ENCODE measurements at places on chromosomes 4 and X.

DNA sequence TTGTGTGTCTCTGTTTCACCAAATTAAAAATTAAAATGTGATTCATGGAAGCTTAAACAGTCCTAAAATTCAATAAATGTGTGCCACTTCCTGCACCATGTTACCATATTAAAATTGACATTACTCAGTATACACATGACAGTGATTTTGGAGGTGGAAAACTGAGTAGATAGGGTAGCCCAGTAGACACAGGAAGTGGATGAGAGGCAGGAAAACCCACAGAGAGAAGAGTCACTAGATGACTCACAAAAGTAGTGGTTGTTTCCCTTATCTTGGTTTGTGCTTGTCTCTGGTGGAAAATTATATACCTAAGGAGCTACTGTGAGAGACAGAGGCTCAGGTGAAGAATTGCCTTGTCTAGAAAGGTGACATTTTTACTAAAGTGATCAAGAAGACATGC lies 375.8 kb upstream of the CXorf51B start:
- DNase-seq = no peak

DNA sequence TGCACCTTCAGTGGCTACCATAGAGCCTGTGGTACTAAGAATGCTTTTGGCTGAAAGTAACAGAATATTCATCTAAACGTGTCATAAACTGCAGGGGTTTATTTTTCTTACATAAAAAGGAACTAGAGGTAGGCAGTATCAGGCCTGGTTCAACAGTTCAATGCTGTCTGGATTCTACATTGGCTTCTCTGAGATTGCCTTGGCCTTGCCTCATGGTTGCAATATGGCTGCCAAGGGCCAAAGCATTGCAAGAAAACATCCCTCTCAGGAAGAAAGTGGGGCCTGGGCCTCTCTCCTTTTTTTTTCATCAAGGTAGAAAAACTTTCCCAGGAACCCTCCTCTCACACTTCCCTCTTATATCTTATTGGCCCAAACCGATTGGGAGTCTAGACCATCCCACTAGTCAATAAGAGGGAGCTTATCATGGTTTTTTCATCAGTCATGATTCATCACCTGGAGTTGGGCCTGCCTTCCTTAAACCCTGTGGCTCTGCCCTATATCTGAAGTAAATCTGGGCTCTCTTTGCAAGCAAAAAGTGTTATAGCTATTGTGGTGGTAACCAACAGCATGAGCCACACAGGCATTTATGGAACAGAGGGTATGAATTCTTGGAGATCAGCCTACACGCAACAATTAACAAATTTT lies 1.8 kb upstream of the DOCK11 start:
- no peak for DNase-seq

- DNase-seq = no peak
Measured at GRCh38 chr4:62601737-62602136, 1401.6 kb downstream of the ADGRL3 start.

- DNase-seq = no peak
Measured at GRCh38 chrX:8346060-8346459, 118.6 kb upstream of the VCX3B start.

DNA sequence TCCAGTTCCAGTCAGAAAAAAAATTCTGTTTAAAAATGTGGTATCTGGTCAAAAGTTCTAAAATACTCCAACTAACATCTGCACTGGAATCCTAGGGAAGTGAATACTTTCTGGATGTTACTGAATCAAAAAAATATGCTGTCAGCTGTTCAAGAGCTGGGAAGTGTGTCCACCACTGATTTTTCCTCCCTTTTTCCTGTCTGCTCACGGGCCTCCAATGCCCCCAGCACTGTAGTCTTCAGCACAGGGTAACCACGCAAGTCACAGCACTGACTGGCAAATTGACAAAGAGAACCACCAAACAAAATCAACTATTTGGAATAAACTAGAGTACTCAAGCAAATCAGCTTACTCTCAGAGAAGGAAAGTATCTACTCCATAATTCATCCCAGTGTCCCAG lies 9.9 kb downstream of the VEGFC start:
- DNase-seq = no peak

- no peak for DNase-seq
Measured at GRCh38 chrX:39309721-39310152, 508.5 kb downstream of the MID1IP1 start.

- DNase-seq = no peak
Measured at GRCh38 chrX:104330966-104331365, 76.2 kb upstream of the ESX1 start.

DNA sequence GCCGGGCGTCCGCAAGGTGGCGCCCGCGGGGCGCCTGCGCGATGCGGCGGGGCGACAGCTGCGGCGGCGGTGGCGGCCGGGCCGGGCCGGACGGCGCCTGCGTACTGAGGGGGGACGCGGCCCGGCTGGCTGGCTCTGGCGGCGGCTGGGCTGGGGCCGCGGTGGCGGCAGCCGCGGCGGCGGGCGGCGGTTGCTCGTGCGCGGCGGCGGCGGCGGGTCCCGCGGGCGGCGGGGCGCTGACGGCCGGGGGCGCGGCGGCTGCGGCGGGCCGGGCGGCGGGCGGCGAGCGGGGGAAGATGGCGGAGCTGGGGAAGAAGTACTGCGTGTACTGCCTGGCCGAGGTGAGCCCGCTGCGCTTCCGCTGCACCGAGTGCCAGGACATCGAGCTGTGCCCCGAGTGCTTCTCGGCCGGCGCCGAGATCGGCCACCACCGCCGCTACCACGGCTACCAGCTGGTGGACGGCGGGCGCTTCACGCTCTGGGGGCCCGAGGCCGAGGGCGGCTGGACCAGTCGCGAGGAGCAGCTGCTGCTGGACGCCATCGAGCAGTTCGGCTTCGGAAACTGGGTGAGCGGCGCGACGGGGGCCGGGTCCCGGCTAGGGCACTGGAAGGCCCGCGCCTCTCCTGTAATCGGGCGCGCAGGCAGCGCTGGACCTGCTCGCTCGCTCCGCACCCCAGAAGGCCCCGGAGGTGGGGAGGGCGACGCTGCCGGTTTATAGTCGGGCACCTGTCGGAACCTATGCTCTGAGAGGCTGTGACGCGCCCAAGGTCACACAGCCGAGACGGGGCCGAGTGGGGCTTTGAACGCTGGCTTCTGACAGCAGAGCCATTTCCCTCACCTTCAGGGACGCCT lies at the start of gene TADA2B:
TADA2B (plus strand) TSS at position 89 of the 853 bp plus-strand sequence; CDS start at position 297, 208 bp downstream.
- no peak for DNase-seq

DNA sequence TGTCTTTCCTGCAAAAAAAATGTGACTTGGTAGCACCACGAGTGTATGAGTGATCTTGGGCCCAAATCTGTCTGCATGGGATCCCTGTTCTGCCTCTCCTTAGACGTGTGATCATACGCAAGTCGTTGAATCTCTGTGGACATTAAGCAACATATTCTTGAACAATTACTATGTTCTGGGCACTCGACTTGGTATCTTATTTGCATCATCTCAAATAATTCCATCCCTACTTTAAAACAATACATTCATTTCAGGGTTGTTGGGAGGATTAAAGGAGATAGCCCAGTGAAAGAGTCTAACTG lies 145.4 kb upstream of the CPEB2 start:
- no peak for DNase-seq

GRCh38 chr4:7704091-7704490 lies 235.6 kb downstream of the AFAP1 start:
- DNase-seq = no peak

DNA sequence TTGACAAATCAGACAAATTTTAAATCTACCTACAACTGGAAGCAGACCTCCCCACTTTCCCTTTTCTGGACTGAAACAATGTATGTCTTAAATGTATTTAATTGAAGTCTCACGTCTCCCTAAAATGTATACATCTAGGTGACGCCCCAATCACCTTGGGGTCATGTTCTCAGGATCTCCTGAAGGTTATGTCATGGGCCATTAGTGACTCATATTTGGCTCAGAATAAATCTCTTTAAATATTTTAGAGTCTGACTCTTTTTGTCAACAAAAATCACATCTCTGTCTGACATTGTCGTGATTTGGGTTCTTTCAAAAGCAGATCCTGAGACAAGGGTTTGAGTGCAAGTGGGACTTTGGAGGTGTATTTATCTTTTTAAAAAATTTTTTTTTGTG lies 26.2 kb upstream of the BOD1L1 start:
- no peak for DNase-seq

GRCh38 chr4:52588771-52589591 lies 70.1 kb downstream of the USP46 start:
- DNase-seq = no peak

GRCh38 chr4:61864286-61864685 lies 664.2 kb downstream of the ADGRL3 start:
- DNase-seq = no peak

- no peak for DNase-seq
Measured at GRCh38 chr4:113383111-113383785, 333.8 kb downstream of the ANK2 start.

- no peak for DNase-seq
Measured at GRCh38 chrX:100931218-100931924, 2.7 kb upstream of the XKRX start.

- no peak for DNase-seq
Measured at GRCh38 chr4:47930971-47931804, 16.8 kb upstream of the NFXL1 start.

- DNase-seq = no peak
Measured at GRCh38 chr4:172866421-172866820, 302.2 kb upstream of the GALNT7 start.

DNA sequence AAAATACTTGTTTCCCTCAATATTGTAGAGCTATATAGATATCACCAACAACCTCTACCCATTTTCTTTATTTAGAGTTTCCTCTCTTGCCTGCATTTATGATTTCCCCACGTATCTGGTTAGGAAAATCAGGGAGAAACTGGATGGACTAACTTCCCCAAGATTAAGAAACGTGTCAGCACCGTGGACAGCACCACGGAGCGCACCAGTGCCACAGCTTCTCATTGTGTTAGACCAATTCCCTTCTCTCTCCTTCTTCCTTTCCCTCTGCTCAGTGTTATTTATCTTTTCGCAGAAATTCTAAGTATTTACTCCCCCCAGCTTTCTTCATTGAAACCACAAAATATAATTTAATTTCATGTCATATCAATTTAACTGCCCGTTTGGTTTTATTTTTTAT lies 568.6 kb upstream of the BOD1L1 start:
- no peak for DNase-seq

DNA sequence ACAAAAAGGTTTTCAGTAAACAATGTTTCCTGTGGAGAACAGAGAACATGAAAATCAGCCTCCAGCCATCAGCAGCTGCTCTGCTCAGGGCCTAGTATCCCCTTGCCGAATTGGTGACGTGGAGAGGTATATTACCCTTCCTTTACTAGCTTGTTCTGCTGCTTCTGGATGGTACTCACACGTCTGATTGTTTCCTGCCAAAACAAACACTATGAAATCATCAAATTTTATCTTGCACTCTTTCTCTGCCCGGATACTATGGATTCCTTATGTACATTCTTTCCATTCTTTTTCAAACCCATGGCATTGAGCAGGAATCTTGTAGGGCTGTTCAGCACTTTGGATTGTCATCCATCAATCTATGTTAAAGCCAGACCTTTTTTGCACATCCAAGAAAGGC lies 18.8 kb upstream of the METAP1 start:
- DNase-seq = no peak

GRCh38 chr4:40986375-40986774 lies 228.0 kb downstream of the APBB2 start:
- DNase-seq = no peak

GRCh38 chr4:173958445-173958844 lies 325.0 kb downstream of the FBXO8 start:
- no peak for DNase-seq

GRCh38 chr4:10093801-10094552 lies 22.6 kb downstream of the WDR1 start:
- DNase-seq = no peak

DNA sequence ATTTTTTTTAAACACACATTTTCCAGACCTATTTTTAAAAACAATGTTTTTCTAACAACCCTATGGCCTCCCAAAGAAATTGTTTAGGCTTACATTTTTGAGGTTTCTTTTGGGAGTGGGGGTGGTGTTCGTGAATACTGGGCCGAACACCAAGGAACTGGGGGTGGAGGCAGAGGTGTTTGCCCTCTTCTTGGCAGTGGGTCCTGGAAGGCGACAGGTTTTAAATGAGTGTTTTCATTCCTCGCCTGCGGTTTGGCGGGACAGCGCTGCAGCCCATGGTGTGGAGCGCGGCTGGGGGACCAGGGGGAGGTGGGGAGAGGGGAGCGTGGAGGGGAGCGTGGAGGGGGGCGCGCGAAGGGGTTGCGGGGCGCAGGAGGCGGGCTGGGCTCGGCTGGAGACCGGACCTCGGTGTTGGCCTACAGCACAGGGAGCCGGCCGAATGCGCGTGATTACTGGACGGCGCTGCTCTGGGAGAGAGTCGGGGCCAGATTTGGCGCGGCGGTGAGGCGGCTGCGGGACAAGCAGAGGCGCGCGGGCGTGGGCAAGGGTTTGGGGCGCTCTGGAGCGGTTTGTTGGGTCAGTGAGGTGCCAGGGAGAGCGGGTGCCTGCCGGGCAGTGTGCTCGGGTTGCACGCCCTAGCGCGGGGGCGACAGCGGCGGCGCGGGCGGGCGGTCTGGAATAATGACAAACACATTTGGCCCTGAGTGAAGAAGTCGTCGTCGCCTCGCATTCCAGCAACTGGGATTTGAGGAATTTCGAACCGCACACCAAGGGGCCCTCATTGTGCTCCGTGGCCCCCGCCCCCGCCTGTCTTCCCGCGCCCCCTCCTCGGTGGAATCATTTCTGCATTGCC lies 764 bp downstream of the PDGFRA start:
- no peak for DNase-seq

DNA sequence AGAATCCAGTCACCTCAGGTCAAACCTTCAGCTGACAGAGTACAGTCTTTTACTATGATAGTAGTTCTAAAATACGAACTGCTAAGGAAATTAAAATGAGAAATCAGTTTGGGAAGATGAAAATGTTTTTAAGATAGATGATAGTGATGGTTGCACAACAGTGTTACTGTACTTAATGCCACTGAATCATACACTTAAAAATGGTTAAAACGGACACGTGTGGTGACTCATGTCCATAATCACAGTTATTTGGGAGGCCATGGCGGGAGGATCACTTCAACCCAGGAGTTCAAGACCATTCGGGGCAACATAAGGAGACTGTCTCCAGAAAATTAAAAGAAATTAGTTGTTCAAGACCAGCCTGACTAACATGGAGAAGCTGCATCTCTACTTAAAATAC lies 41.4 kb downstream of the ABHD18 start:
- DNase-seq = no peak

DNA sequence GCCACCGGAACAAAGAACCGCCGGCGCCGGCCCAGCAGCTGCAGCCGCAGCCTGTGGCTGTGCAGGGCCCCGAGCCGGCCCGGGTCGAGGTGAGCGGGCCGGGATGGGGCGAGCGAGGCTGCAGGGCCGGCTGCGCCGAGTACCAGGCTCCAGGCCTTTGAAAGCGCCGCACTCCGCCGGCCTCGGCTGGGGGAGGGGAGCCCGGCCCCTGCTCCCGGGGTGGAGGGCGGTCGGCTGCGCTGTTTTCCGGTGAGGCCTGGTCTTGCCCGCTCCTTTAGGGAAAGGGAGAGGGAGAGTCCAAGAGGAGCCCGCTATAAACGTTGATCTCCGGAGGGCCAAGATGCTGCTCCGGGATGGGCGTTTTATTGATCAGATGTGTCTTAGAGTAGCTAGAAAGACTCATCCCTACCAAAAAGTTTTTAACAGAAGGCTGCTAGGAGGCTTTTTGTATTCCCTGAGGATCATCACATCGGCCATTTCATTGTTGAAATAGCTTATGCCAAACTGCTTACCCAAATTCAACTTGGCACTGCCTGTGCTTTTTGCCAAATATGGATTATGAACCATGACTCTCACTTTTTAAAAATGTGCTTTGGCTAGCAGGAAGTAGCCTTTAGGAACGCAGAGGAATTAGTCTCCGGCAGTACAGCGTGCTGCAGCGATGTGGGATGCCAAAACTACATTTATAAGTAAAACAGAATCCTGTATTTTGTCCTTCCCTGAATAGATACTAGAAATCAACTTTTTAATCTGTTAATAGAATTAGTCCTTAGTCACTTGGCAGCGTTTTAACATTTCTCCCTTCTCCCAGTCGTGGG lies 760 bp downstream of the TMEM165 start:
- no peak for DNase-seq
